ENCODE measurements at places on chromosomes 16 and 17.

DNA sequence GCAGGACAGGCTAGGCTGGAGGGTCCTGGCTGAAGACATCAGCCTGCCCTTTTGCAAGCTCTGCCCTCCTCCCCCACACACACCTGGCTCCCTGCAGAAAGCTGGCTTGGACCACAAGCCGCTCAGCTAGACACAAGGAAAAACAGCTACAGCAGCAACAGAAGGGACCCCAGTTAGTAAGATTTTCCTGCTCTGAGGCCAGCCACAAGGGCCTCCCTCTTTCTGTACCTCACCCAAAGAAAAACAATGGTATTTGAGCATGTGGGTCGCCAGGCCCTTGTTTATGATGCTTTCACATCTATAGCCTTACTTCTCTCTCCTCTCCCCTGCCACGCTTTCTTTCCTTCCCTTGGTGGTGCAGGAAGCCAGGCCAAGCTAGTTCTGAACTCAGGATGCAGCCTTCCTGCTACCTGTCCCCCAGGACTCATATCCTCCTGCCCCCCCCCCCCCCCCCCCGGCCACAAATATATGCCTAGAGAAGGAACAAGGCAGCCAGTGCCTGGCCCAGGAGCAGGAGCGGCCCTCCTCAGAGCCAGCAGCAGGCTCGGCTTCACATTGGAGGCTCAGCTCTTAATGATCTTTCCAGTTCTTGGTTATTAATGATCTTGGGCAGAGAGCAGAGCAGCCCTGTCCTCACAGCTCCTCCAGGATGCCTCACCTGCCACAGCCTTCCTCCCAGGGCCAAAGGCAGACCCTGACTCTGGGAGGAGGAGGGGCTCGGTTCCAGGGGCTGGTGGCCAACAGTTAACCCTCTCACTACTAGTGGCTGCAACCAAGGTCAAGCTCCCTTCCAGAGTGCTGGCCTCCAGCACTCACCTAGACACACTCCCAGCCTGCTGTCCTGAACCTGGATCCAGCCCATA is 19.5 kb downstream of the GRIN2C start:
- DNase-seq, result no peak

GRCh38 chr17:28704219-28704858 is 7.3 kb downstream of the PROCA1 start:
- no peak for DNase-seq

DNA sequence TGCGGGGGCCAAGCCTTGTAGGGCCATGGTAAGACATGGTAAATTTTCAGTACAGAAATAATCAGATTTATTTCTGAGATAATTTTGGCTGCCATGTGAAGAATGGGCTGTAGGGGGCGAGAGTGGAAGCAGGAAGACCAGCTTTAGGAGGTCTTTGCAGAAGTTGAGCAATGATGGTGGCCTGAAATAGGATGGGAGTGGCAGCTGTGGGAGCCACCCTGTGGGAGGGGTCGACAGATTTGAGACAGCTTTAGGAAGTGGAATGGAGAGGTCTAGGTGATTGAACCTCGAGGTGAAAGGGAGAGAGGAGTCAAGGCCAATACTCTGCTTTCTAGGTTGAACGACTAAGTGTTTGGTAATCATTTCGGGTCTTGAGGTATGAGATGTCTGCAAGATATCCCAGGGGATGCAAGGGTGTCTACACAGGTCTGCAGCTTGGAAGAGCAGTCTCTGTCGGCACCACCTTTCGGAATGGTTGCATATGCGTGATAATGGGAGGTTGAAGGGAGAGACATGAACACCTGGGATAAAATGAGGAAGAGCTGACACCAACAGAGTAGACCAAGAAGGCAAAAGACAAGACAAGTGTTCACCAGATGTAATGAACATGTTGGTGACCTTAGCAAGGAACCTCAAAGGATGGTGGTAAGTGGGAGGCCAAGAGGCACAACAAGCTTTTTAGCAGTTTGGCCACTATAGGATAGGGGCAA is 4.2 kb upstream of the ATXN7L3 start:
- DNase-seq, result peak; percentile 74

DNA sequence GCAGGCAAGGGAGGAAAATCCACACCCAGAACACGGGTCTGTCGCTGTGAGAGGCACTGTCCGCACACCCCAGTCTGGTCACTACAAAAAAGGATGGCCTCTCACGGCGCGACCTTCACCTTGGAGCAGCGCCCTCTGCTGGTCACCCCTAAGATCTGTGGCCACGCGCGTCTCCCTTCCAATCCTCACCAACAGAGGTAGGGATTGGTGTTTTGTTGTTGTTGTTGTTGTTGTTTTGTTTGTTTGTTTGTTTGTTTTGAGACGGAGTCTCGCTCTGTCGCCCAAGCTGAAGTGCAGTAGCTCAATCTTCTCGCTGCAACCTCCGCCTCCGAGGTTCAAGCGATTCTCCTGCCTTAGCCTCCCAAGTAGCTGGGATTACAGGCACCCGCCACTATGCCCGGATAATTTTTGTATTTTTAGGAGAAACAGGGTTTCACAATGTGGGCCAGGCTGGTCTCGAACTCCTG is 15.0 kb upstream of the C17orf58 start:
- peak; percentile 54 for DNase-seq

- DNase-seq, result peak; percentile 88
Measured at GRCh38 chr17:38871247-38872015, 1.6 kb downstream of the LASP1 start.

- DNase-seq, result no peak
Measured at GRCh38 chr16:68378436-68379415, 67.9 kb downstream of the PRMT7 start.

GRCh38 chr17:17032131-17032692 is 10.0 kb upstream of the MPRIP start:
- DNase-seq, result peak; percentile 97

GRCh38 chr17:2090210-2090641 is 35.3 kb downstream of the HIC1 start:
- DNase-seq, result no peak
